ENCODE measurements at places on chromosomes 2 and 18.
A peak's percentile ranks its signal among the peaks of the same experiment; 100 is the strongest.

GRCh38 chr2:218013289-218013688, 10.5 kb upstream of the TNS1 start:
- H3K4me3 ChIP-seq: no peak overlapping the region
- peaks cover 23% of the 10 kb centered on the region for H3K27me3 ChIP-seq
- no peak for DNase-seq

- no peak overlapping the region for H3K27ac ChIP-seq
- H3K36me3 ChIP-seq: no peaks in the 10 kb centered on the region
- H3K4me1 ChIP-seq: peaks cover 6% of the 10 kb centered on the region
- no peaks in the 10 kb centered on the region for H3K27me3 ChIP-seq
- no peak overlapping the region for H3K4me3 ChIP-seq
Observed at GRCh38 chr18:55250768-55251173, 291.5 kb upstream of the CCDC68 start.

DNA sequence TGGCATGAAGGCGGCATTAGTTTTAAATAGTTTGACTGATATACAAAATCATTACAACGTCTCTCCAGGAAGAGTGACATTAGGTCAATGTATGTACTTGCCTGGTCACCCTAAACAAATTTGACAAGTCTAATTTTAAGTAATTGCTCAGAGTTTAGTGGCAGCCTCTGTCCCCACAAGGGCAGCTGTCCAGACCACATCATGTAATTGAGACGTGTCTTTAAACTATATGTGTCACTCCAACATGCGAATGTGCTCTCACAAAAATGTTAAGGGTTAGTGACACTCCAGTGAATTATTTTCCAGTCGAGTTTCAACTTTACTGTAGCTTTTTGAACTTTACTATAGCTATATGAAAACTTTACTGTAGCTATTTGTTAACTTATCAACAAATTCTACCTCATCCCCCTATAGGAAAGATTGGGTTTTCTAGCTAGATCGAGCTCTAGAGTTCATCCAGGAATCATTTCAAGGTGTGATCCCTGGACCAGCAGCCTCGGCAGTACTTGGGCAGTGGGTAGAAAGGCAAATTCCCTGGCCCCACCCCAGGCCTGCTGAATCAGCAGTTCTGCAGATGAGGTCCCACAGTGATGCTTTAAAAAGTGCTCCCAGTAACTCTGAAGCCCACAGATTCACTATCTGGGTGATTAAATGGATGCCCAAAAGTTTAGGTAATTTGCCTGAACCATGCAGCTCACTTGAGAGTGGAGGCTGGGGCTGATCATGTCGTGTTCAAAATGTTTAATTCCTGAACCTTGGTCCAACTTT, 66.4 kb upstream of the POU3F3 start:
- H3K4me1 ChIP-seq: peaks cover 8% of the 10 kb centered on the region
- H3K4me3 ChIP-seq: no peak overlapping the region
- H3K27ac ChIP-seq: no peak overlapping the region

DNA sequence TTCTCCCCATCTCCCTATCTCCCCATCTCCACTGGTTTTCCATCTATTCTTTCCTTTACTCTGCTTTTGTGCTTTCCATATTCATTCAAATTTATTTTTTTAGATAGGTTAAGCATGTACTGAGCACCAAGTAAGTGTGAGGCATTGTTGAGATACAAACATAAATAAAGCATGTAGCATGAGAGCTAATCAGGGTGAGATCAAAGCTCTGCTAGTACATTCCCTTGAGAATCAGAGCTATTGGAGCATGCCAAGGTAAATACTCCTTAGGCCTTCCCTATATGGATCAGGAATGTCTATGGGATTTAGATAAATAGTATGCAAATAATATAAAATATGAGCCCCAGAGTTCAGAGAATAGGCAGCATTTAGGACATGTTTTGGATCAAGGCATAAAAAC, 25.3 kb downstream of the BABAM2 start:
- DNase-seq: no peak
- peaks cover 6% of the 10 kb centered on the region for H3K4me1 ChIP-seq
- H3K27ac ChIP-seq: no peak overlapping the region
- no peaks in the 10 kb centered on the region for H3K36me3 ChIP-seq
- H3K4me3 ChIP-seq: no peak overlapping the region

DNA sequence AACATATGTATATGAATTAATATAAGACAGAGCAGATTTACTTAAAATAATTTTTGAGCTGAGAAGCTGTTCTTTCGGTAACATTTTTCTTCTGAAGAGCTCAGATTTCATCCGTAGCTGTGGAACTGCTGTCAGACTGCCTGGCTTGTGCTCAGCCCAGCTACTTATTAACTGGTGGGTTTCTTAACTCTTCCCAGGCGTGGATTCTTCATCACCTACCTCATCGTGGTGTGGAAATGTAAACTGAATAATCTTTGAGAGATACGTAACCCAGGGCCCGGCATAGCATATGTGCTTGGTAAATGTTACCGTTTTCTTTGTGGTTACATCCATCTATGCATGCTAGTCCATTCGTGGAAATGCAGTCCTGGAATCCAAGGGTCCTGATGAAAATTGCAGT, 145.0 kb downstream of the MCFD2 start:
- H3K36me3 ChIP-seq: peaks cover 16% of the 10 kb centered on the region
- no peaks in the 10 kb centered on the region for H3K27me3 ChIP-seq
- no peaks in the 10 kb centered on the region for H3K4me1 ChIP-seq
- DNase-seq: no peak
- no peak overlapping the region for H3K27ac ChIP-seq

DNA sequence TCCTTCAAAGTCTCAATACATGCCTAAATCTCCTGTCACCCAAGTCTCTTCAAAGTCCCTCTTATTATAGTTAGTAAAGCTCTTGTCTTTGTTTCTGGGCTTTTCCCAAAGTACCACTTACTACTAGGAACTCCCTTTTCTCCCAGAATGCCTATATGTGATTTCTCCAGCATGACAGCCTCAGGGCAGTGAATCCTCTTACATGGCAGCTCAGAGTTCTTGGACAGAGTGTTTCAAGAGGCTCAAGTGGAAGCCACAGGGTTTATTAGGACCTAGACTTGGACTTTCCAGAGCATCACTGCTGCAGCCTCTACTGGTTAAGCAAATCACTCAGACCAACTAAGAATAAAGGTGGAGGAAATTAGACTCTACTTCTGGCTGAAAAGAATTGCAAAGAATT, 98.9 kb downstream of the CSRNP3 start:
- no peak overlapping the region for H3K27ac ChIP-seq
- H3K27me3 ChIP-seq: peaks cover 83% of the 10 kb centered on the region
- no peak for DNase-seq
- H3K4me3 ChIP-seq: no peak overlapping the region
- no peaks in the 10 kb centered on the region for H3K36me3 ChIP-seq

DNA sequence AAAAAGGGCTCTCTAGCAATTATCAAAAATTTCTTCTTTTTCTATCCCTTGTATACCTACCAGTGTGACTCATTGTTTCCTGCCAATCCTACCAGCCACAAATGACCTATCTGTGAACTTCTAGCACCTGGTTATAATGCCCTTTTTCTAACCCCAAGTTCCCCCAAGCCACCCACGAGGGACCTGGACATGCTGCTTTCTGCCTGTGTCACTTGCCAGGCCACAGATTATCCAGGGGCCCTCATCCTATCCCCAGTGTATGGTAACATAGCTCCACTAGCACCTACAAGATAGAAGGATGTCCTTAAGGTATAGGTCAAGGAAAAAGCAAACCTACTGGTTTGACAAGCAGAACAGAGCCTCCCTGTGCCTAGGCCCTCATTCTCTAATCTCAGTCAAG, 26.8 kb downstream of the AAK1 start:
- peak; percentile 39 for DNase-seq
- H3K27me3 ChIP-seq: no peaks in the 10 kb centered on the region
- H3K36me3 ChIP-seq: no peaks in the 10 kb centered on the region
- no peak overlapping the region for H3K27ac ChIP-seq
- no peak overlapping the region for H3K4me3 ChIP-seq

DNA sequence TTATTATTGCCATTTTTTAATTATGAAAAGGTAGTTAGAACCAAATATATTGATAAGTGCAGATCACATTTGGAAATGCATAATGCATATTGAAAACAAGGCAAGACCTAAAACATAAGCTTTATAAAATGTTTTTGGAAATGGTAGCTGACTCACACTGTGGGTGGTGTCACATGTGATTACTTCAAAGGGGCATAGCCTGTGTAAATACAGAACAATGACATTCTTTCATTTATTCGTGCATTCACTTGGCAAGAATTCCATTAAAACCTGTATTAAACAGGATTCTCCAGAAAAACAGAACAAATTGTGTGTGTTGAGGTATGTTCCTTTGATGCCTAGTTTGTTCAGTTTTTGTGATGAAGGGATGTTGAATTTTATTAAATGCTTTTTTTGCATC, 427.3 kb upstream of the ST6GAL2 start:
- H3K27me3 ChIP-seq: no peaks in the 10 kb centered on the region
- no peak overlapping the region for H3K27ac ChIP-seq
- H3K4me1 ChIP-seq: no peaks in the 10 kb centered on the region
- no peak for DNase-seq
- H3K4me3 ChIP-seq: no peak overlapping the region
- no peaks in the 10 kb centered on the region for H3K36me3 ChIP-seq

- no peaks in the 10 kb centered on the region for H3K36me3 ChIP-seq
- no peak overlapping the region for H3K4me3 ChIP-seq
- no peaks in the 10 kb centered on the region for H3K27me3 ChIP-seq
- peaks cover 16% of the 10 kb centered on the region for H3K4me1 ChIP-seq
- peak; percentile 88 for DNase-seq
Observed at GRCh38 chr2:18413676-18414396, 146.6 kb downstream of the RDH14 start.

GRCh38 chr2:27320958-27321543, 1.8 kb downstream of the MPV17 start:
- peak overlapping the region; percentile 91 for H3K4me3 ChIP-seq
- H3K4me1 ChIP-seq: peaks cover 23% of the 10 kb centered on the region
- peaks cover 45% of the 10 kb centered on the region for H3K36me3 ChIP-seq
- no peaks in the 10 kb centered on the region for H3K27me3 ChIP-seq
- peak overlapping the region; percentile 99 for H3K27ac ChIP-seq

DNA sequence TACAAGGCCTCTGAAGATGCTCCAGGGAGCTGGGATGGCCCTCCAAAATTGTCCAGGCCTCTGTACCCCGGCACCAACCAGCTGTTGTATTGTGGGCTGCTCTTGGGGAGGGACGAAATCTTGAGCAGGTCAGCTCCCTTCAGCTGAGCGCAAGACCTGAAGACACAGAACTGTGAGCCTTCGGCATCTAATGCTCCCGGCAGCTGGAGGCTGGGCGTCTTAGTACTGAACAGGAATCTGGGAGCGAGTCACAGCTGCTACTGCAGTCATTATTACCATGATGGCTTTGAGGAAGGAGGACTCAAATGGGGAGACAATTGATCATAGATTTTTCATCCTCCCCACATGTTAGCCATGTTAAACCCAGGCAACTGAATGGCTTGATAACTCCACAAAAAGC, 83.0 kb upstream of the LTBP1 start:
- H3K4me1 ChIP-seq: peaks cover 10% of the 10 kb centered on the region
- H3K27me3 ChIP-seq: no peaks in the 10 kb centered on the region
- no peak overlapping the region for H3K4me3 ChIP-seq
- H3K36me3 ChIP-seq: no peaks in the 10 kb centered on the region
- DNase-seq: no peak
- no peak overlapping the region for H3K27ac ChIP-seq

DNA sequence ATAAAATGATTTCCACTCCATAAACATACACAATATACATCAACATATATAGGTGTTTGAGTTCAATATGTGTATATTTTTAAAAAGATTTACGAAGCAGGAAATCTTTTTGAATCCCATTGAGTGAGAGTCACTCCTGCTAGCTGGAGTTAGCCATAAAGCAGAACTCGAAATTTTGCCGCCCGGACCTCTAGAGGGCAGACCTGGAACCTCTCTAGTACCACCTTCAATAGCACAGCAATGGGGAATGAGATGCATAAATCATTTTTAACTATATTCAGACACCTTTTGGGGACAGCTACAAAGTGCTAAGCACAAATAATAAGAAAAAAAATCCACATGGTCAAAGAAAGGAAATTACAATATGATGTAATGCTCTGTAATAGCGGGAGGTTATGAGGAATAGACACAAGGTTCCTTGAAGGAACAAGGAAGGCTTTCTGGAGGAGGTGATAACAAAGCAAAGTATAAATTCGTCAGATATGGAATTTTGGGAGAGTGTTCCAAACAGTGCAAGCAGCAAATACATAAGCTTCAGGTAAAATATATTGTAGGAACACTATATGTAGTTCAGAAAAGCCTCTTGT, 533.4 kb downstream of the ERBB4 start:
- H3K4me1 ChIP-seq: no peaks in the 10 kb centered on the region
- peaks cover 19% of the 10 kb centered on the region for H3K27me3 ChIP-seq
- H3K4me3 ChIP-seq: no peak overlapping the region

- H3K4me1 ChIP-seq: peaks cover 22% of the 10 kb centered on the region
- no peak overlapping the region for H3K4me3 ChIP-seq
- H3K36me3 ChIP-seq: peaks cover 70% of the 10 kb centered on the region
- DNase-seq: peak; percentile 69
Observed at GRCh38 chr18:26056291-26056690, 34.1 kb downstream of the SS18 start.

DNA sequence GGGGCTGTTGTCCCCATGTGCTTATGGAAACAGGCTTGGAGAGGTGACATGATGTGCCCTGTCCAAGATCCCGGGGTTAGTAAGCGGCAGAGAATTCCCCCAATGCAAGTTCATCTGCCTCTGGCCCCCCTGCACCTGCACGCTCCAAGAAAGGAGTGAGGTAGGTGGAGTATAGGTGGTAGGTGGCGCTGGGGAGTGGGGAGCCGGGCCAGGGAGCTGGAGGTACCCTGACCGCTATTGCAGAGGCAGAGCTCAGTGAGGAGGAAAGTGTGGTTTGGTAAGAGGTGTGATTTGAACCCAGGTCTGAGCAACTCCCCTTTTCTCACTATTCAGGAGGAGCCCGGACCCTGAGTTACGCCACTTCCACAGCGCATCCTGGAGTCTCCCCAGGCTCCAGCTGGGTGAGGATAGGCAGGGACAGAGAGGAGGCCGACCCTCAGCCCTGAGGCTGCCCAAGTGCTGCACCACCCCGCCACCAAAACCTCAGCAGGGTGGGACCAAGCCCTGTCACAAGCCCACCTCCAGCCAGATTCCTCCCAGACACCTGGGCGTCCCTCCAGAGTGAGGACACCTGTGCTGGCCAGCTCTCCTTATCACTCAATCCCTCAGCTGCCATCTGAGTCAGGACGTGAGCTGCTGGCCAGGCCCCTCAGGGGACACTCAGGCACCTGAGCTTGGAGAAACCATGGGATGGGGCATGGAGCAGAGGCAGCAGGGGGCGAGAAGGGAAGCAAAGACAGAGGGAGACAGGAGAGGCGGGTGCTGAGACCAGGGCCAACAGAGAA, 5.6 kb downstream of the HAAO start:
- DNase-seq: no peak
- no peaks in the 10 kb centered on the region for H3K36me3 ChIP-seq
- no peaks in the 10 kb centered on the region for H3K27me3 ChIP-seq
- H3K4me3 ChIP-seq: no peak overlapping the region
- no peaks in the 10 kb centered on the region for H3K4me1 ChIP-seq
- H3K27ac ChIP-seq: no peak overlapping the region

GRCh38 chr2:217976301-217976700, 26.5 kb downstream of the TNS1 start:
- H3K36me3 ChIP-seq: no peaks in the 10 kb centered on the region
- no peak overlapping the region for H3K4me3 ChIP-seq
- H3K27me3 ChIP-seq: no peaks in the 10 kb centered on the region
- no peaks in the 10 kb centered on the region for H3K4me1 ChIP-seq
- H3K27ac ChIP-seq: no peak overlapping the region

GRCh38 chr2:43759195-43759594, 14.6 kb upstream of the DYNC2LI1 start:
- peak; percentile 41 for DNase-seq
- H3K4me3 ChIP-seq: no peak overlapping the region
- H3K27me3 ChIP-seq: no peaks in the 10 kb centered on the region
- H3K27ac ChIP-seq: peak overlapping the region; percentile 9
- peaks cover 14% of the 10 kb centered on the region for H3K4me1 ChIP-seq
- no peaks in the 10 kb centered on the region for H3K36me3 ChIP-seq

GRCh38 chr18:24227977-24228666, 89.3 kb downstream of the CABYR start:
- no peak overlapping the region for H3K4me3 ChIP-seq
- peaks cover 21% of the 10 kb centered on the region for H3K4me1 ChIP-seq
- H3K27me3 ChIP-seq: no peaks in the 10 kb centered on the region
- H3K27ac ChIP-seq: no peak overlapping the region
